ENCODE measurements at places on chromosomes 7 and 10.

DNA sequence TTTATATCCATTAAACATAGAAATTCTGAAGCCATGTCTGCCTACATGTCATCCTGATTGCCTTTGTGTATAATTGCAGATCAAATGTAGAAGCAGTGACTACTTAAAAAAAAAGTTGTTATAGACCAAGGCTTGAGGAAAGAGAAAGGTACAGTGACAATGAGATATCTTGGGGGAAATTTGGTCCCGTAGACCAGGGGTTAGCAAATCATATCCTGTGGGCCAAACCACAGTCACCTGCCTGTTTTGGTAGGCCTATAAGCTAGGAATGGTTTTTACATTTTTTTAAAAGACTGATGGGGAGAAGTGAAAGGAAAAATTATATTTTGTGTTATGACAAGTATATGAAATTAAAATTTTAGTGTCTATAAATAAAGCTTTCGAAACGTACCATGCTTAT is 12.9 kb downstream of the PAPSS2 start:
- DNase-seq: no peak

GRCh38 chr10:55641601-55642000 is 719.5 kb downstream of the ZWINT start:
- DNase-seq: no peak

DNA sequence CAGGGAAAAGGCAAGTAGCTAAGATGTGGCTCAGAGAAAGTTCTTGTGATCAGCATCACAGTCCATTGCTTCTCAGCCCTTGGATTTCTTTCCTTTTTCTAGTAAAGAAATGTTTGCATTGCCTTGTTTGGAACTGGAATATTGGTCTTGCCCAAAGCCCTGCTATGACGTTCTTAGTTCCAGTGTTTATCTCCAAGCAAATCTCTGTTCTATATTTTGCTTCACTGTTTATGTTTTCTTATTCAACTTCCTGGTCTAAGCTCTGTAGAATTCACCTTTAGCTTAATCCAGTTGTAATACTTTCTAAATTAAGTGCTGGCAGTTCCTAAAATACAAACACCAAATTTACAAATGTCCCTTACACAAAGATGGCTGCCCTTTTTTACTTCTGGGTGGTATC is 88.7 kb upstream of the ZNF438 start:
- no peak for DNase-seq

DNA sequence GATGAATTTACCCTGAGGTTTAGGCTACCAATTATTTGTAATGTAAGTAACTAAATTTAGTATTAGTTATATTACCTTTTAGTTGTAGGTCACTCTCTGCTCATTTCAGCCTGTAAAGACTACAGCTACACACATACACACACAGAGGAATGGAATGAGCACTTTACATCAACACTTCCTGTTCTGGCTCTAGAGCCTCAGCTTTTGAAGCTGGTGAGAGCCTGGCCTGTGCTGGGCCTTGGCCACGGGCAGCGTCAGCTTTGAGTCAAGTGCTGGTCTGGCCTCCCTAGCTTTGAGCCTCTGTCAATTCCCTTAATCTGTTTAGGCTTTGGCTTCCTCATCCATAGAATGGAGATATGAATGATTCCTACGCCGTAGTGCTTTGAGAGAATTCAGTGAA is 141.7 kb downstream of the EGFR start:
- DNase-seq: no peak

DNA sequence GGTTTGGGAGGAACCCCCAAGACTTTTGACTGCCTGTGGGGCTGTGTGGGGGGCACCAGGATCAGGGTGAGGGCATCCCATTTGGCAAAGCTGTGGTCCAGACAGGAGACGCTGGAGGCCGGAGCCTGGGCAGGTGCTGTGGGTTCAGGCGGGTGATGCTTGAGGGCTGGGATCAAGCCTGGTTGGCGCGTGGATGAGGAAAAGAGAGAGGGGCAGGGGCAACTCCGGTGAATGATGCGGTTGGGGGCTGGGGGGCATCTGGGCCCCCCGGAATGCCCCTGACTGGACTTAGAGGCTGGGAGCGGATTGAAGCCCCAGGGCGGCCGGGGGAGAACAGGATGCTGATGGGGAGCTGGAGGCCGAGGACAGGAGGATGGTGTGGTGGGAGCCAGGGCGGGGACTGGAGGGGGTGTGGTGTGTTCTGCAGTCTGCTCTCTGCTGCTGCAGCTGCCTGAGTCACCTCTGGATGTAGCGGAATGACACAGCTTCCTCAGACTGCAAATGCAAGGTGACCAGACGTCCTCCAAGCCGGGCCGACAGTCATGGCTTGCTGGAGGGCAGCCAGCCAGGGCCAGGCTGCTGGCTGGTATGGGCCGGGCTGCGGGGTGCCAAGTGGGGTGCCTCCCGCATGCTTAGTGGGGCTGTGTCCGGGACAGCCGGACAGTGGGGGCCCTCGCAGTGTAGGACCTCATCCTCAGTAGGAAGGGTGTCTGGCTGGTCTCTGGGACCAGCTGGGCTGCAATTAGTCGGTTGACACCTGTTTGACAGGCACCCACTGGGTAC is 3.2 kb downstream of the MAFK start:
- no peak for DNase-seq

GRCh38 chr7:99860281-99861127 is 16.3 kb downstream of the OR2AE1 start:
- DNase-seq: no peak

- DNase-seq: no peak
Observed at GRCh38 chr10:3445648-3446047, 273.1 kb upstream of the PITRM1 start.

DNA sequence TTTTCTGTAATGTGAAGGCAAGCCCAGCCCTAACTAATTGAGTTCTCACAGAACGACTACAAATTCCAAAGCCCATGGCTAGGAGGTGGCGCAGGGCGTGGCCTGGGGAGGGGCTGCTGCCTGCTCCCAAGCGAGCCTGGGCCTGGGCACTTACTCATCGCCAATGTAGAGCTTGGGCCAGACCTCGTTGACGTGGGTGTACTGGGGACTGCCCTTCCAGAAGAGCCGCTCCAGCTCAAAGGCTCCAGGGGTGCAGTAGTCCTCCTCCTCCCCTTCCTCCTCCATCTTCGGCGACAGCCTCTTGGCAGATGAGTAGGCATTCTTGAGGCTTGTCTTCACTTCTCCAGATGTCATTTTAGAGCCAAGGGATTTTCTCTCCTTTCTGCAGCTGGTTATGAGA is 53.3 kb upstream of the SAMD8 start:
- DNase-seq: no peak

GRCh38 chr7:103704701-103705100 is 258.7 kb upstream of the SLC26A5 start:
- DNase-seq: no peak

DNA sequence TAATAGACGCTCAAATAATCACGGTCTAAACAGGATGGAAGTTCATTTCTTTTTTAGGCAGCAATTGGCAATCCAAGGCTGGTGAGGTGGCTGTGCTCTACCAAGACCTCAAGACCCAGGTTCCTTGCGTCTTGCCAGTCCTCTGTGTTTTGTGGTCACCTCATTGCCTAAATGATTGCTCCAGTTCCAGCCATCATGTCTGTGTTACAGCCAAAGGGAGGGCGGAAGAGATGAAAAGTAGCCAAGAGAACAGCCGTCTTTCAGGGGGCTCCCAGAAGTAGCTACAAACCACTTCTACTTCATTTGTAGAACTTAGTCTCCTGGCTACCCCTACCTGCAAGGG is 19.2 kb upstream of the C10orf67 start:
- no peak for DNase-seq

DNA sequence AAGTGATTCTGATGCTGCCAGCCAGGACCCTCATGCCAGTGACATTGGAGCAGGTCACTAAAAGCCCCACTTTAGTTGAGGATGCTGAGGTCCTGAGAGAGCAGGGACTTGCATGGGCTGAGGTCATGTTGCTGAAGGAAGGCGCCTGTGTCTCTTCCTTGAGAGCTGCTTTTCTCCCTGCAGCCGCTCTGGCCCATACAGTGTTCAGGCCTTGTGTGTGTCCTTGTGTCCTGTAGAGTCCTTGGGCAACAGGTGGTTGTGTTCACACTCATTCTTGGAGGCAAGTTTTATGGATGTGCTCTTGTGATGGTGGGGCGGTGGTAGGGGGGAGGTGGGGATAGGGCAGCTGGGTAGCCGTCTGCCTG is 33.3 kb downstream of the TSPAN14 start:
- no peak for DNase-seq

GRCh38 chr10:58026036-58026435 is 241.7 kb downstream of the IPMK start:
- no peak for DNase-seq

- DNase-seq: no peak
Observed at GRCh38 chr10:74728225-74728624, 98.2 kb upstream of the KAT6B start.
